ENCODE measurements at places on chromosomes 16 and 17. TPM values are rescaled to one million over a fixed set of nuclear protein-coding genes. Genes with fewer than 3 reads are reported as not detected.

DNA sequence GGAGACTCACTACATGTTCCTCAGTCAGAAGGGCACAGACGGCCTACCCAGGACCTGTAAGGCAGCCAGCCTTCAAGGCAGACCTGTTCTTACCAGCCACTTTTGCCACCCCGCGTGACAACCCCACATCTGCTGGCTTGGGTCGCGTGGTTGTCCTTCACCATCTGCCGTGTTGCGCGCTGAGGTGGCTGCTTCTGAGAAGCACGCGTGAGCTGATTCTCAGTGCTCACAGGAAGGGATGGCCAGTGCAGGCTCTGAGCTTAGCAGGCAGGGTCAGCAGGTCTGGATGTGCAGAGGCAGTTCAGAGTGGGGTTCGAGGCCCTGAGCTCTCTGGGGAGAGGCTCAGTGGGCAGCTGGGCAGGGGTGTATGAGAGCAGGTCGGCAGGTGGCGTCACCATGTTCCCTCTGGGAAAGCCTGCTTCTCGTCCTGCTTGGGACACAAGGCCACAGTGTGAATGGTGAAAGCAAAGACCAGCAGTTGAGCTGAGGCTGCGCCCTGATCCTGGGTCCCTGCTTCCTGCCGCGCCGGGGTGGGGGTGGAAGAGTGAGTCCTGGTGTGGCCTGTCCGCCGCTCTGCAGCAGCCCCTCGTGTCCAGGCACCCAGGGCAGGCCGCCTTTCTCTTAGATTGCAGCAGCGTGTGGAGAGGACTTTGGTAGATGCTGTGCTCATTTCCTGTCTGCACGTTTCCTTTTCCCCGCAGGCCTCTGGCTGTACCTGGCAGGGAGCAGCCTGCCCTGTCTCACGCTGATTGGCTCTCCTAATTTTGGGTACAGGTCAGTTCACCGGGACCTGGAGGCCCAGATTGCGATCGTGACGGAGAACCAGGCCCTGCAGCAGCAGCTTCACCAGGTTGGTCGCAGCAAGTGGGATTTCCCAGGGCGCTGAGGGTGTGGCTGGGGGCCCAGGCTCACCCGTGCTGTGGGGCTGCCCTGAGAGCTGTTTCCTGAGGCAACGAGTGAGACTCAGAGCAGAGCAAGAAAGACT is 36.0 kb downstream of the PGS1 start:
- DNase-seq: no peak

- no peak for DNase-seq
Measured at GRCh38 chr17:66677201-66677981, 157.5 kb upstream of the CACNG5 start.

DNA sequence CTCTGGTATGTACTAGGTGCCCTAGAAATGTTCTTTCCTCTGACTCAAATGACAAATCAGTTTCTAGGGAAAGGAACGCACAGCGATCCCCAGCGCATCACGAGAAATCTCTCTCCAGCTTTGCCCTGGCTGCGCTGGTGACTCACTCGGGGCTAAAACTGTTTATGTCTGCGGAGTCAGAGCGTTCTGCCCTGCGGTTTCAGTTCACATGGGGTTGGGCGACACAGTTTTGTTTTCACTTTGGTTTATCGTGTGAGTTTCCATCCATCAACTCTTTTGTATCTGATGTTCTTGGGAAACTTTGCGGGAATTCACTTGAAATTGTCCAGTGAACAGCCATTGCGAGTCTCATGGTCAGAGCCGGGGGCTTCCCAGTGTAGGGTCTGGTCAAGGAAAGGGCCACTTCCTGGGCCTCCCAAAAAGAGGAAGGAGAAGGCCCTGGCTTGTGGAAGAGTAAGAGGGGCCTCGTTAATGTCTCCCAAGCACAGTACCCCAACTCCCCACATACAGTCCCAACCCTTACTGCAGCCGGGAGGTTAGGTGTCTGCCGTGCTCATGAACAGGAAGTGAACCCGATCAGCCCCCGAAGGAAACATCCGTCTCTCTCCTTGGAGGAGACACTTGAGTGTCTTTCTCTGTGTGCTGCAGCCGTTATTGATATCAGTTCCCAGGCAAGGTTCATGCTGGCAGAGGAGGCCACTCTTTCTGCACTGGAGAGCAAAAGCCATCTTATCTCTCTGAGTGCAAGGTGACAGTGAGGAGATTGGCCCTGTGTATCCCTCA is 643.2 kb downstream of the WWOX start:
- DNase-seq: no peak

GRCh38 chr16:56067406-56067805 is 123.9 kb upstream of the GNAO1 start:
- no peak for DNase-seq

DNA sequence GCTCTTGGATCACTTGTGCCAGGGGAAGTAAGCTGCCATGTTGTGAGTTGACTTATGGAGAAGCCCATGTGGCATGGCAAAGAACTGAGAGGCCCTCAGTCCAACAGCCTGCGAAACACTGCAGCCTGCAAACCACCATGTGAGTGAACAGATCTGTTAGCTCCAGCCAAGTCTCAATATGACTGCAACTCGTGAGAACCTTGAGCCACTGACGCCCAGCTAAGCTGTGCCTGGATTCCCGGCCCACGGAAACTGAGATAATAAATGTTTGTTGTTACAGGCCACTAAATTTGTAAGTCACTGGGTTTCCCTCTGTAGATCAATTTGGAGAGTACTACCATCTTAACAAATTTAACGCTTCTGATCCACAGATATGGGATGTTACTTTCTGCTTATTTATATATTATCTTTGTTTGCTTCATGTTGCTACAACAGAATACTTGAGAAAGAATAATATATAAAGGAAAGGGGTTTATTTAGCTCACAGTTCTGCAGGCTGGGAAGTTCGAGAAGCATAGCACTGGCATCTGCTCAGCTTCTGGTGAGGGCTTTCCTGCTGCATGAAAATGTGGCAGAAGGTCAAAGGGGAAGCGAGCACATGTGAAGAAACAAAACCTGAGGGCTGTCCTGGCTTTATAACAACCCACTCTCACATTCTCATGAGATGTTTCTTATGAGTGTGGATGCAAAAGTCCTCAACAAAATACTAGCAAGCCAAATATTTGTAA is 29.4 kb upstream of the ATP2A3 start:
- DNase-seq: no peak

- DNase-seq: no peak
Measured at GRCh38 chr17:44086364-44087311, 16.1 kb downstream of the G6PC3 start.

- no peak for DNase-seq
Measured at GRCh38 chr16:67215706-67216105, 11.2 kb upstream of the TMEM208 start.

DNA sequence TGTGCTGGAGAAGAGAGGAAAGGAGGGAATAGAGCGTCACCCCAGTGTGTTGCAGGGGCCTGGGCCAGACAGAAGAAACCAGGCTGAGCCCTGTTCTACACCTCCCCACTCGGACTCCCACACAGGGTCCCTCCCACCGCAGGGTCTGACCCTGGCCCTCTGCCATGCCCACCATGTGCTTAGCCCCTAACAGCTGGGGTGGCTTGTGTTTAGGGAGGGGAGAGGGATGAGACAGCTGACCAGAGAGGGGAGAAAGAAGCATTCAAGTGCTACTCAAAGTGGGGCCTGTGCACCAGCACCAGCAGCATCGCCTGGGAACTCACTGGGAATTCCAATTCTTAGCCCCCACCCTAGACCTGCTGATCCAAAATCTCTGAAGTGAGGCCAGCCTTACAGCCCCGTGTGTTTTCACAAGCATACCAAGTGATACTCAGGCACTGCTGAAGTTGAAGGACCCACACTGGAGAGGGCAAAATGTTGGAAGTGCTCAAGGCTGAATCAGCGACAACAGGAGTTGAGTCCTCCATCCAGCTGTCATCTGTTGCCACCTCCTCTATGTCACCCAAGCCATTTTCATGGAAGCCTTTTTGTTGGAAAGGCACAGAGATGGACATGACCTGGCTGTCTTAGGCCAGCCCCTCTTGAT is 47.0 kb downstream of the FZD2 start:
- DNase-seq: no peak

DNA sequence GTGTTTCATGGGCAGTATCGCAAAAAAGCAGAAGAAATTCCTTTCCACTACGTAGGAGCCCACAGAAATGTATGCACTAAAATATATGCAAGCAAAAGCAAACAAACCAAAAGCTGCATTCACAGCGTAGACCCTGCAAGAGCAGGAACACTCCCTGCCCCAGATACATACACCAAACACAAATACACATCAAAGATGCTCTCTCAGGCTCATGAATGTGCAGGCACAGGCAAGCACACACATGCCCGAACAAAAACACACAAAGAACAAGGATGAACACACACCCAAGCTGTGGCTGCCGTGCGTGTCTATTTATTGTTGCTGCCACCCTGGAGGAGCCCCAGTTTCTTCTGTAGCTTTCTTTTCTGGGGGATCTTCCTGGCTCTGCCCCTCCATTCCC is 1.7 kb downstream of the NUPR1 start:
- no peak for DNase-seq

GRCh38 chr17:35499548-35499947 is 37.9 kb downstream of the SLFN12L start:
- DNase-seq: no peak

- DNase-seq: no peak
Measured at GRCh38 chr16:86083382-86084002, 184.5 kb downstream of the IRF8 start.

The CSH1 gene
- 0.40 TPM for polyA plus RNA-seq

DNA sequence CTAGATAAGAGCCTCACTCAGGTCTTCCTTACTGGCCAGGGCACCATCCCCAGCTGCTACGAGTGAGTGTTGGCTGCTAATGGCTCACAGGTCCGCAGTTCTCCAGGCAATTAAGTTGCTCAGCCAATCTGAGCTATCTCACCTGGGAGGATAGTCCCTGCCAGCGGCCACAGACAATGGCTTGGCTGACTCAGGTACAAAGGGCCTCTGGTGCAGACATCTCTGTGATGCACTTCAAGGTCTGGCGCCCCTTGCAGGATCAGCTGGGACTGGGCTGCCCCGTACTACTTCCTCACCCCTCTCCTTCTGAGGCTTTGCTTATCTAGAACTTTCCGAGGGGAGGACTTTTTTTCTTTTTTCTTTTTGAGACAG is 49.2 kb upstream of the EMP2 start:
- no peak for DNase-seq

The NOTUM gene
- polyA plus RNA-seq: 1.3 TPM

The CCL22 gene
- polyA plus RNA-seq: 0.10 TPM

- no peak for DNase-seq
Measured at GRCh38 chr17:42754782-42755181, 6.2 kb upstream of the RAMP2 start.

GRCh38 chr17:35865412-35866340 is 3.0 kb downstream of the HEATR9 start:
- DNase-seq: no peak

DNA sequence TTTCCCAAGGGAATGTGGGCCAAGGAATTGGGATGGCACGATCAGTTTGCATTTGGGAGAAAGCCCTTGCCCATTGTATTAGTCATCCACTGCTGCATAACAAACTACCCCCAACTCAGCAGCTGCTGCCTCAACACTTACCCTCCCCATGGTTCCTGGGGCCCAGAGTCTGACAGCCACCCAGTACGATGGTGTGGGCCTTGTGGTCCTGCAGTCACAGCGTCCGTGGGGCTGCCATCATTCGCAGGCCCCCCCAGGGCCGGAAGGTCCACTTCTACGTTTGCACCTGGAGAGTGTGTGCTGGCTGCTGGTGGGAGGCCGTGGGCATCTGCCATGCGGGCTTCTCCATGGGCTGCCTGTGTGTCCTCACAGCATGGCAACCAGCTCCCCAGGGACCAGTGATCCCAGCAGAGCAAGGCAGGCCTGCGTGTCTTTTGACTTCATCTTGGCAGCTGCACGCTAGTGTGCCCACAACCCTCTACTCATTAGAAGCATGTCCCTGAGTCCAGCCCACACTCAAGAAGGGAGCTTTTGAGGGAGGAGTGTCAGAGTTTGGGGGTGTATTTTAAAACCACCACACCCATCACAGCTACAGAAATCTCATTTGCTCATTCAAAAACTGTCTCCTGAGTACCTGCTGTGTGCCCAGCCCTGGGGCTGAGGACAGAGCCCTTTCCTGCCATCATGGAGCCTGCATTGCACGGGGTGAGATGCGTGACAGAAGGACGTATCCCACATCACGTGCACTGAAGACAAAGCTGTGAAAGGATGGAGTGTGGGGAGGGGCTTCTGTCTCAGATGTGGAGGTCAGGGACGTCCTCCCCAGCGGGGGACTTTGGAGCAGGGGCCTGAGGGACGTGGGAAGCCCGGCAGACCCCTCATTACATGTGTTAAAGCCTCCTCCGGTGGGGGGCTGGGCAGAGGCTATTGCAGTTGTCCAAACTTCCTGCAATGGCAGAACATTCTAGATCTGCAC is 185.0 kb upstream of the ZNF469 start:
- no peak for DNase-seq

- DNase-seq: no peak
Measured at GRCh38 chr17:66214884-66215528, 14.2 kb downstream of the APOH start.

The KCNG4 gene
- polyA plus RNA-seq: 0.07 TPM

The KRT12 gene
- polyA plus RNA-seq: not detected

DNA sequence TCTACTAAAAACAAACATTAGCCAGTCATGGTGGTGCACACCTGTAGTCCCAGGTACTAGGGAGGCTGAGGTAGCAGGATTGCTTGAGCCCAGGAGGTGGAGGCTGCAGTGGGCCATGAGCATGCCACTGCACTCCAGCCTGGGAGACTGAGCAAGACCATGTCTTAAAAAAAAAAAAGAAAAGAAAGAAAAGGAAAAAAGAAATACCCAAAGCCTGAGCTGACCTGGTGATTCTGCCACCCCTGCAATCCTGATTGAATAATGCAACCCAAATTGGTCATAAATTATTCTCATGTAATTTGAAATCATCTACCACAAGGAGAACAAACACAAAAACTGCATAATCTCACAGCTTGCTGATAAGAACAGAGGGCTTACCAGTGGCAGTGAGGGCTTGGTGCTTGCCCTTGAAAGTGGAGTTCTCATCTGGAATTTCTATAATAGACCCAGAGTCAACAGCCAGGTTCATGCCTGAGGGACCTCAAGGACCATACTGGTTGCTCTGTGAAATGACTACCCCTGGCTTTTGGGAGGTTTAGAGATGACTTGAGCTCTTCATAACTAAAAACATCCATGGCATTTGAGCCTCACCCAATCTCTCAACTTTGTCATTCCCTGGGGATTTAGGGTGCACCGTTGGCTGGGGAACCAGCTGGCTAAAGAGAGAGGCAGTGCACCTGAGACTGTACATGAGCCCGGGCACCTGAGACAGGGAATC is 35.4 kb upstream of the TMC5 start:
- no peak for DNase-seq

- DNase-seq: no peak
Measured at GRCh38 chr17:75481194-75482068, 25.0 kb downstream of the TMEM94 start.
